ENCODE measurements at places on chromosomes 3 and 15.
A peak's percentile ranks its signal among the peaks of the same experiment; 100 is the strongest.

- DNase-seq = no peak
These were observed 429.3 kb downstream of the GRM7 start for GRCh38 chr3:7290077-7290825.

- no peak for DNase-seq
These were observed 22.0 kb upstream of the LEKR1 start for GRCh38 chr3:156803952-156804741.

DNA sequence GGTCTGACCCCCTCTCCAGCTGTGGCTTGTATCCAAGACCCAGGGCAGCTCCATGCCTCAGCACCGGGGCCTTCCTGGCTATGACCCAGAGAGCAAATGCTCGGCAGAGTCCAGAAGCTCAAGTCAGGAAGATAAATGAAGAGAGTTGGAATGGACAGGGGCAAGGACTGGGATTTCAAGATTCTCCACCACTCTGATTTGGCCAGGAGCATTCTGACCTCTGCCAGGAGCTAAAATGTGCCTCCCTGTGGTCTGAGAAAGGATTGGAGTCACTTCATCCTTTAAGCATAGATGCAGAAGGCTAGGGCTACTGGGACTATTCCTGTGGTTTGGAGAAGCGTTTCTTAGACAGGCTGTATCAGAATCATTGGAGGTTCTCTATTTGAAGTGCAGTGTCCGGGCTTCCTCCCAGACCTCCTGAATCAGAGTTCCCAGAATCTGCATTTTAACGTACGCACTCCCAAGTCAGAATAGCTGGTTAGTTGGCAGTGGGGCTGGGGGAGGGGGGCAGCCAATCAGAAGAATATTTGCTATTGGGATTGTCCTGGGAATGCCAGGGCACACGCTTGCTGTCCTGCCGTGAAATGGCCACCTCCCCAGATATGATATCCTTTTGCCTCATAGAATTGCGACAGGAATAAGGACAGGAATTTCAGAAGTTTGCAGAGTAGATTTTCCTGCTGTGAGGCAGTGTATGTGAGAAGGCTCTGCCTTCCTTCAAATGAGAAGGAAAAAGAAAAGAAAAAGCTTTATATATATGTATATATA, 57.4 kb downstream of the HRH1 start:
- no peak for DNase-seq

- DNase-seq = no peak
These were observed 320.6 kb downstream of the UACA start for GRCh38 chr15:70442616-70443321.

DNA sequence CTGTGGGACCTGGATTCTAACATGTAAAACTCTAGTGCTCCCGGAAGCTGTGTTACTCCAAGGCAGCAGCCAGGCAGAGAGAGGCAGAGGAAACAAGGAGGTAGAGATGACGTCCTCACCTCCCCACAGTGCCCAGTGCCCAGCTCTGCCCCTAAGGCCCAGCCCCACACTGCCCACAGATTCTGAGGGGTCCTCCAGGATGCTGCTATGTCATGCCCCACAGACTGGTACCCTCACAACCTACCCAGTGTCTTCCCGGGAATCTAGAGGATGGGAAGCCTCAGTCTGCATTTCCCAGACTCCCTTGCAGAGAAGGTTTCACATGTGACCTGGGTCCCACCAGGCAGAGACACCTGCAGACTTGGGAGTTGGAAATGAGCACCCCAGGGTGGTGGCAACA, 75.9 kb upstream of the PCSK6 start:
- no peak for DNase-seq

- no peak for DNase-seq
These were observed 20.9 kb downstream of the ST3GAL6 start for GRCh38 chr3:98784042-98784441.

- no peak for DNase-seq
These were observed 48.1 kb downstream of the HSPBAP1 start for GRCh38 chr3:122745369-122746021.

- no peak for DNase-seq
These were observed 33.7 kb downstream of the CRYGS start for GRCh38 chr3:186510374-186511079.

DNA sequence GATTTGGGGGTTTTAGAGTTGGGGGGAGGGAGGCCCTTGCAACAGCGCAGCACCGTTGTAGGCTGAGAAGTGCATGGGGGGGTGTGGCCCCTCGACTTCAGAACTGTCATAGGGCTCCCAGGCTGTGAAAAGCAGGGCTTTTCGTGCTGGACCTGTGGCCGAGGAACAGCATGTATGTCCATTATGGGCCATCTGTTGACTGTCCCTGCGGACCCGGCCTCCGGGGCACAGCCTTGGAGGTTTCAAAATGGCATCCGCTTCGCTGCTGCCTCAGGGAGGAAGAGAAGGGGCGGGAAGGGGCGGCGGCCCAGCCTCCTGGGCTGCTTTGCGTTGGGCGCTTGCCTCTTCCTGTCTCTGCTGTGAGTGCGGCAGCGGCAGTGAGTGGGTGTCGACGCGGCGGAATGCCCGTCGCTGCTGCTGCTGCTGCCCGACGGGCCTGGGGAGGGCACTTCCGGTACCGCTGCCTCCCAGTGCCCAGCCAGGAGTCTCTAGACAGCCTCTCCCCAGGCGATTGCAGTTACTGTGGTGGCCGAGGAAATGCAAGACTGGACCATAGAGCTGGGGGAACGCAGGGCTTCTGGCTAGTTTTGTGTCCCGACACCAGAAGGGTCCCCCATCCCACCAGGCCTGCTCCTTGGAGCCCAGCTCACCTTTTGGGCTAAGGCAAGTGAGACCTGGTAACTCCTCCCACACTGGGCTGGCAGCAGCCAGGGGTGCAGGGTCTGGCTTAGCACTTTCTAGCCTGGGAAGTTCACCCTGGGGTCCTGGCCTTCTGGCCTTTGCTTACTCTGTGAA, 1.9 kb downstream of the GNAI2 start:
- DNase-seq = peak; percentile 45

DNA sequence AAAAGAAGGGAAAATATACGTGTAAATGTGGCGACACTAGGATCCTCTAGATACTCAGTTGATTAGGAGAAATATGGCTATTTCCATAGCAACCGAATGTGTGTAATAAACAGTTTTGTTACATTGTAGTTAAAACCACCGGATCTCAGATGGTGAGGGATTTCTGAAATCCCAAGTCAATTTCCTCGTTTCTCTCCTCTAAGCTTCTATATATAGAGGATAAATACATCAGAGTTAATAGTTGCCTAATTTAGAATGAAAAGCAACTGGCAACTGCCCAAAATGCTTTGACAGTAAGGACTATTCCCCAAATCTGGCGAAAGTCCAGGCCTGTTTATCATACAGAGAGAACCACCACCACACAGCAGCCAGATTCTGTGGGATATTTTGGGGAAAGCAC, 112.6 kb downstream of the GABRB3 start:
- DNase-seq = no peak

GRCh38 chr15:82021992-82022391, 23.8 kb downstream of the MEX3B start:
- DNase-seq = no peak

- DNase-seq = no peak
These were observed 50.4 kb downstream of the DCLK3 start for GRCh38 chr3:36713904-36714303.

- no peak for DNase-seq
These were observed 37.5 kb downstream of the TSPAN3 start for GRCh38 chr15:77033417-77033728.

GRCh38 chr3:93992207-93992606, 12.3 kb downstream of the ARL13B start:
- no peak for DNase-seq

GRCh38 chr3:114427285-114428043, 133.6 kb downstream of the TIGIT start:
- DNase-seq = no peak

- no peak for DNase-seq
These were observed 74.3 kb downstream of the SIDT1 start for GRCh38 chr3:113606539-113607218.

DNA sequence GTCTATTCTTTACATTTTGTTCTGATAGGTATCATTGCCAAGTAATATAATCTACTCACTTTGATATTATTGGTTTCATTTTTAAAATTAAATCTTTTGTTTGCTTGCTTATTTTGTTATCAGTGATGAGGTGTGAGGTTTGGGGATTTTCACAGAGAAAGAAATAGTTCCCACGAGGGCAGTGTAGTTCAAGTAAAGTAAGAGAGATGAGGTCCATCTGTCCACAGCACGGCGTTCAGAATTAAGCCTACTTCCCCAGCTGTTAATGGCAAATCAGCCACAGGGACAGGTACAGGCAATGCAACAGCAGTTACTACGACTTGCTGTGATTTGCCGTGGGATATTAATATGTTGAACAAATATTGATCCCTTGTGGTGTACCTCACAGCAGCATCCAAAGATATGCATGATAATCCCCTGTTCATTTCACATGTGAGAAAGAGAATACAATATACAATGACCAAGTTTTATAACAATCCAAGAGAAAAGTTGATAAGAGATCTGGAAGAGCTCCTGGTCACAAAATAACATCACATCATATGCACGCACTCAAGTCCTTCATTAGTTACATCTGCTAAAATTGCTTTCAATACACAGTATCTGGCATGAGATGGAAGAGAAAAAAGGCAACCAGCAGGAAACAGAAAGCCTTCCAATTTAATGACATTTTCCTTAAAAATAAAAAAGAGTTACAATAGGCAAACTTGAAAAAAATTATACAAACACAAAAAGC, 131.6 kb downstream of the TUSC7 start:
- DNase-seq = no peak

DNA sequence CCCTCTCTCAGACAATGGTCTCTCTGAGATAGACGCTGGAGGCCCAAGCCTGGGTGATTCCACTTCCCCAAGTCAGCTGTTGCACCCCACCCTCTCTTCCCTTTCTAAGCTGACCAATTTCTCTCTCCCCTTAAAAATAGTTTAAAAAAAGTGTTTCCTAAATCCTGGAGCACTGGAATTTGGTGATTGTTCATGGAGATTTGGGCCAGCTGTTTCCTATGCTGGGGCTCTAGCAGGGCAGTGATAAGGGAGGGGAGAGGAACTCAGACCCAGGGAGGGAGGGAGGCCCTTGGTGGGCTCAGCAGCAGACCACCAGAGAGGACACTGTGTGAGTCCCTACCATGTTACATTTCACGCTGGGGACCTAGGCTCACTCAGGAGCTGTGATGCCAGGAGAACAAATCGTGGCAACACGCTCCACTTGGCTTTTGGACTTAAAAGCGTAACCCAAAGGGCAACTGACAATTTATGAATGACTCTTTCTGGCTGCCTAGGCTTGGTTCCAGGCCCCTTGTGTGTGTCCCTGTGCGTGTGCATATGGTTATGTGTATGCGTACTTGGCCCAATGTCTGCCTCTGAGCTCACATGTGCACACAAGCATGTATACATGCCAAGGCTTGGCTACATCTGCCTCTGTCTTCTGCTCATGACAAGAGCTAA, 59.8 kb upstream of the INSYN1 start:
- DNase-seq = no peak

DNA sequence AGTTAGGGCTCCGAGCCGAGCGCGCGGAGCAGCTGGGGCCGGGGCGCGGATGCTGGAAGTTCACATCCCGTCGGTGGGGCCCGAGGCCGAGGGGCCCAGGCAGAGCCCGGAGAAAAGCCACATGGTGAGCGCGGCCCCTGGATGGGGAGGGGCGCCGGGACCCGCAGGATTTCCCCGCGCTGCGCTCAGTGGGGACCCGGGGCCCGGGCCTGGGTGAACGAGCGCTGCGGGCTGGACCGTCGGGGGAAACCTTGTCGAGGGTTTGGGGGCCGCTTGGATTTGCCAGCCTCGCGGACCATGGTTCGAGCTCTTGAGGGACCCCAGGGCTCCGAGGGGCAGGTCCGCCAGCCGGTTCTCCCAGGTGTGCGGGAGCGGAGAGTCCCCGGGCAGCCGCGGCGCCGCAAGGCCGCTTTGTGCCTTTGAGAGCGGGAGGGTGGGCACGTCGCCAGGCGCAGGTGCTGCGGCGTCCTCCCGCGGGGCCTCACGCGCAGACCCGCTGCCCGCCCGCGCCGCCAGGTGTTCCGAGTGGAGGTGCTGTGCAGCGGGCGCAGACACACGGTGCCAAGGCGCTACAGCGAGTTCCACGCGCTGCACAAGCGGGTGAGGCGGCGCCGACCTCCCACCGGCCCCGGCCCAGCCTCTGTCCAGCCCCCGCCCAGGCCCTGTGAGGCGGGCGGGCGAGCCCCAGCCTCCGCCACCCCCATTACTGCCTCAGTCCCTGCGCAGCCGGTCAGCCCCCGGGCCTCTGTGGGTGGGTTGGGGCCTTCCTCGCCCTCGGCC, at the start of gene SNX22:
SNX22 (plus strand) TSS at position 5 of the 780 bp plus-strand sequence; CDS start at position 50, 45 bp downstream.
- DNase-seq = no peak

DNA sequence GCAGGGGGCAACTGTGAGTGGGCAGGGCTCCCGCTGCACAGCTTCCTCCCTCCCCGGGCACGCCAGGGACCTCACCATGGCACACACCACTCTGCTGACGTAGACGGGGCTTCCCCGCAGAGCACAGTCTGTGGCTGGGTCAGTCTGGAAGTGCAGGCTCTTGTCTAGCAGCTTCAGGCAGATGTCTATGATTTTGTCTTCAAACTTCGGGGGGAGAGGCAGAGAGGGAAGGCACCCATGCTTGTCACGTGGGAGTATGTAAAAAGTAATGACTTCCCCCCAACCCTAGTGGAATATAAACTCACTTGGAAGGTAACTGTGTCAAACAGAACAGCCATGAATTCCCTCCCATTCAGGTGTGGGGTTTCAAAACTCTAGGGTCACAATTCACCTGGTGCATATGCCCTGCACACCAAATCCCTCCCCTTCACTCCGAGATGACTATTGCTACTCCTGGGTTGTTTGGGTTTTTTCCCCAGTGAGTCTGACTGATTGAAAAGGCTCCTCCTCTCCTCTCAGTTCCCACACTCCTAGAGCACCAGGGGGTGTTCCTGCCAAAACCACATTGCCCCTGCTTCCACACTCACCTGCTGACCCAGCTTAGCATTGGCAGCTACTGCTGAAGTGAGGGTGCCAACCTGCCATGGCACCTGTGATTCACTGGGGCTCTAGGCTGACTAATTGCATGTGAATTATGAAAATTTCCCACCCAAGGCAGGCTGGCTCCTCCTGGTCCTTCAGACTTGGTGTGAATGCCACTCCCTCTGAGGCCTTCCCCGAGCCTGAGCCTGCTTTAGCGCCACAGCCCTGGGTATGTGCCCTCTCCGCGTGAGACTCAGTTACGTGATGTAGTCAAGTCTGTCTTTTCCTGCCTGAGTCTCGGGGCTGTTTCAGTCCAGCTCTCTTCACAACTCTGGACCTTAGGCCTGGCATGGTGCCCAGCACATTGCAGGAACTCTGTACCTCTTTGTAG, 13.0 kb downstream of the TGM5 start:
- DNase-seq = no peak

- DNase-seq = no peak
These were observed 136.1 kb upstream of the LMCD1 start for GRCh38 chr3:8365541-8365940.

Data from SW 1271 (cell line).